ENCODE measurements at places on chromosomes 1 and 21.

DNA sequence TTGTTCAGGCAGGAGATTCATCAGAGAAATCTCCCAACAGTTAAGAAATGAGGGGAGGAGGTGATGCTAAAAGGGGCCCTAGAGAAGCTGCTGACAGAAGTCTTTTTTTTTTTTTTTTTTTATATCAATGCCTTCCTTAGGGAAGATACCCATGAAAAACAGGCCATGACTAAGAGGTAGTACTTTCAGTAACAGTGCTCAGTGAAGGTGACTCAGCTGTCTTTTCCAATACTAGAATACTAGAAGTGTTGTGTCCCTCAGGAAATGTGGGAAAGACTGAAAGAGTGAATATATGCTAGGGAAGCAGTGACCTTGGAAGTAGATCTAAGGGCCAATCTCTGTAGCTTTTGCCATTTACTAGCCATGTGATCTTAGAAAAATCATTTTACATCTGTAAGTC, 52.4 kb upstream of the SLFNL1 start:
- peak; percentile 52 for DNase-seq

GRCh38 chr1:47690341-47691250, 252.8 kb downstream of the FOXD2 start:
- no peak for DNase-seq

DNA sequence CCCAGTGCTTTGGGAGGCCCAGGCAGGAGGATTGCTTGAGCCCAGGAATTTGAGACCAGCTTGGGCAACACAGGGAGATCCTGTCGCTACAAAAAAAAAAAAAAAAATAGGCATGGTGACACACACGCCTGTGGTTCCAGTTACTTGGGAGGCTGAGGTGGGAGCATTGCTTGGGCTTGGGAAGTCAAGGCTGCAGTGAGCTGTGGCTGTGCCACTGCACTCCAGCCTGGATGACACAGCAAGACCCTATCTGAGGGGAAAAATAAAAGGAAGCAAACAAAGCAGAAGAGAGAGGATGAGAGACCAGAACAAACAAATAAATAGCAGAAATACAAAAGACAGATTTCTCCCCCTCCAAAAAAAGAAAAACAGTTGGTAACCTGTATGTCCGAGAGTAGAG, 34.0 kb downstream of the MTF2 start:
- no peak for DNase-seq

GRCh38 chr1:96346719-96347118, 374.9 kb upstream of the PTBP2 start:
- no peak for DNase-seq

- no peak for DNase-seq
These were observed 835 bp downstream of the CCDC30 start for GRCh38 chr1:42463921-42464320.

GRCh38 chr1:209766051-209766450, 10.2 kb downstream of the TRAF3IP3 start:
- DNase-seq = no peak

GRCh38 chr1:90831910-90832309, 114.8 kb upstream of the BARHL2 start:
- no peak for DNase-seq

- DNase-seq = peak; percentile 39
These were observed 248.9 kb downstream of the NTNG1 start for GRCh38 chr1:107389410-107390396.

DNA sequence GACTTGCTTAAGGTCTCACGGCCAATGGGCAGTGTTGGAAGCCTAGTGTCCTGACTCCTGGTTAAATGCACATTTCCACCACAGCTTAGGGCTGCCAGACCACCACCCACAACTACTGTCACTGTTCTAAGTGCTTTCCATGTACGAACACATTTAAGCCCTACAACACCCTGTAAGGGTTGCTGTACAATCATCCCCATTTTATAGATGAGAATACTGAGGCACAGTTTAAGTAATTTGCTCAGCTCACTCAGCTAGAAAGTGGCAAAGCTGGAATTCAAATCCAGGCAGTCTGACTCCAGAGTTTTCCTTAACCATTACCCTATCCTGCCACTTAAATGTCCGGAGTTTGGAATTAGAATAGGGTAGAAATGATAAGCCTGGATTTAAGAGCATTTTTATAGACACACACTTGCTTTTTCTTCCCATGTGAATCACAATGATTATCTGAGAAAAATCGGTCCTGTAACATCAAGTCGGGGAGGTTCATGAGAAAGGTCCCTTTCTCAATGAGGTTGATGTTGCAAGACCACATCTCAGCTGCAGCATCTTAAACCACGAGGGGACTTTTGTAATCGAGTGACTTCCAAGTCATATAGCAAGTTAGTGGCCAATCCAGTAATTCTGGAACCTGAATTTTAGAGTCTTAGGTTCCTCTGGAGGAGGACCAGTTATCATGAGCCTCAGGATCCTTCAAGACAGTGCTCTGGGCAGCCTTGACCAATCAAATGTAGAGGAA, 8.6 kb downstream of the E2F2 start:
- DNase-seq = peak; percentile 18

All from foreskin fibroblast (primary cell).